Activated CD8-positive, alpha-beta memory T cell treated with anti-CD3 and anti-CD28 coated beads for 48 hours (primary cell): ENCODE measurements at places on chromosomes 7 and 10.
A peak's percentile ranks its signal among the peaks of the same experiment; 100 is the strongest.

DNA sequence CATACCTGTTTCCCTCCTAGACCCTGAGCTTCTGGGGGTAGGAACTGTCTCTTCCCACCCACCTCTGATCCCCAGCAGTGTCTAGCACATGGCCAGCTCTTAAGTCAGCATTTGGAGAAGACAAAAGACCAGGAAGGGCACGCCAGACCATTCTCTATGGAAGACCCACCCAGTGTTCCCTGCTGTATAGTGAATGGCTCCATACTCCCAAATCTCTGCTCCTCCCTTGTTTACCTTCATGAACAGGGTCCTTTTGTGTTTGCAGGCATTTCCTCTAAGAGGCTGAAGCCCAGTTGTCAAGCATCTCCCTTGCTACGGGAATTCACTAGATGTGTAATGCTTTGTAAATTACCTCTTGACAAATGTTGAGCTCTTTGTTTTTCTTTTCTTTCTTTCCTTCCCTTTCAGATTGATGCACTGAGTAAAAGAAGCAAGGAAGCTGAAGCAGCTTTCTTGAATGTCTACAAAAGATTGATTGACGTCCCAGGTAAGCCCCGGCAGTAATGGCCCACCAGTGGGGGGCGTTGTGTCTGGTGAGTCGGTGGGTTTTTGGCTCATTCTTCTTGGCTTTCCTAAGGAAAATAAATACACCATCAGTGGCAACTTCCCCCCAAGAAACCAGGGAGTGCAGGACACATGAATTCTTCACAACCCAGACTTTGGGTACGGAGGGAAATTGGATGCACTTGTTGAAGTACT is 216.6 kb upstream of the SH2B2 start:
- DNase-seq: no peak

GRCh38 chr7:73832806-73833205 is 2.0 kb downstream of the CLDN4 start:
- no peak for DNase-seq

- DNase-seq: no peak
Measured at GRCh38 chr7:28178599-28178998, 2.0 kb downstream of the JAZF1 start.

DNA sequence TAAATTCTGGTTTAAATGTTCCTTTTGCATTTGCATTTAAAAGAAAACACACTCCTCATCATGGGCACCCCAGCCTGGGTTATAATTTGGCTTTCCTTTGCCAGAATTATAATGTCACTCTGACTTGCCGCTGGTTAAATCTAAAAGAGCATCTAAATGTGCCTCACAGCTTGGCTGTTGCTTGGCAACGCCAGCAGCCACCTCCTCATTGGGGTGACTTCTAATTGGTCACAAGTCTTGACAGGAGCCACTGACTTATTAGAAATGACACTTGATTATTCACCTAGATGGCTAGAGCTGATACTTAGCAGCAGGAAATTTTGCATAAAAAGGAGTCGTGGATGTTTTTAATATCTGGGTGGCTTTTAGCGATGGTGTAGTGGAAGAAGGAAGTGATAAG is 114.3 kb downstream of the TBXAS1 start:
- DNase-seq: no peak

DNA sequence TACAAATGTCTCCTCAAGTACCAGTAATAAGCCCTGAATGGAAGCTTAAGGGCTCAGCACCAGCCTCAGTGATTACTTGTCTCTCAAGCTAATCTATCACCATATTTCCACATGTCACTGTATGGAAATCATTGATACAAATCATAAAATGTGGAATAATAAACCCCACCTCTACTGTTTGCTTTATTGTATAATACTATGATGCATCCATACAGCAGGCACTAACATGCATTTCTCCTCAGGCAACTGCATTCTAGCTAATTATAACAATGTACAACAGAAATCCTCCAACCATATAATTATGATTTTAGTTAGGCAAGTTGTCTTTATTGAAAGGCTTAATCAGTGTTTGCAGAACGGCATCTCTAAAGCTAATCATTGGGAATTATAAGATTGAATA is 26.2 kb downstream of the CRPPA start:
- no peak for DNase-seq

DNA sequence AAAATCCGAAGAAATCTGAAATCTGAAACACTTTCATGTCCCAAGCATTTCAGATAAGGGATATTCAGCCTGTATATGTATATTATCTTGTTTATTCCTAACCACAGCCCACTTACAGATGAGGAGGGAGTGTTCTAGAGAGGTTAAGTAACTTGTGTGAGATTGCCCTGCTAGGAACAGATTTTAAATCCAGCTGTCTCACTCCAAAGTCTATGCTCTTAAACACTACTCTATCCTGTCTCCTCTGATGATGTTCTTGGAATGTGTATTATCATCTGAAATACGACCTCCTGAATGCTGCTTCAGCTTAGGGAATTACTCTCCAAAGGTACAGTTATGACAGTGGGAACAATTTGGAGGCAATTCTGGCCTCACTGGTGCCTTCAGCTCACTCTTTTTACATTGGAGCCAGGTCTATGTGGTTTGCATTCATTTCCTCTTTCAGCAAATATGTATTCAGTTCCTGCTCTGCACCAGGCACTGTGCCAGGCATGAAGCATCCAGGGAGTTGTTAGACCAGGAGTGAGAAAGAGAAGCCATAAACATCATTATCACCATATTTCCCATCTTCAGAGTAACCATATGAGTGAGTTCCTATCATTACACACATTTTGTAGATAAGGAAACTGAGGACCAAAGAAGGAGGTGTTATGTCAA is 70.2 kb downstream of the NOC3L start:
- DNase-seq: no peak

DNA sequence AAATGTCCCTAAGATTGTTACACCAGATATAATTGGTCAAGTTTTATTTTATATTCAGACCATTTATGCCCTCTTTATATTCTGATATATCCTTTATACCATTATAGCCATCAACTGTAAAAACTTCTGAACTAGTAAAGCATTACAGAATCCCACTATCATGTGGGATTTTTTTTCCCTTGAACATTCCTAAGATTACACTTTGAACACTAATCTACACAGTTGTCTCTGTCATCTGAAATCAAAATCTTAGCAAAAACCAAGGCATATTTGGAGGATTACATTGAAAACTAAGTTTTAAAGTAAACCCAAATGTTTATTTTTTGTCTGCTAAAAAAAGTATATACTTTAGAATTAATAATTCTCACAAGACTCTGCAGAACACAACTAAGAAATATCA is 116.2 kb upstream of the GPR22 start:
- no peak for DNase-seq

GRCh38 chr7:42226354-42226941 is 10.6 kb downstream of the GLI3 start:
- no peak for DNase-seq

DNA sequence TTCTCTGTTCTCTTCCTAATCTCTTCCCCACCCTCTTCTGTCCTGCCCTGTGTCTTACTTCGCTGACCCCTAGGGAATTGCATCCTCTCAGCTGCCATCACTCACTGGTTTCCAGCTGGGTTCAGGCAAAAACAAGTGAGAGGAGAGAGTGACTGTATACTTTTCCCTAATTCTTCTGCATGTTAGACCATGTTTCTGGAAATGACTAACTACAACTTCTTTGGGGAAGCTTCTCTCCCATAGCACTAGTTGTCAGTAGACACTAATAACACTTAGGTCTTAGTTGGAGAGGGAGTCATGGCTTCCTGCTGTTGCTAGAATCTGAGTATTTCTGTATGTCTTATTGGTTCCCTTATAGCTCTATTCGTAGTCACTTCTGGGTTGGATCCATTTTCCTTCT is 299.0 kb upstream of the FZD1 start:
- DNase-seq: no peak

- DNase-seq: no peak
Measured at GRCh38 chr10:36248304-36248981, 606.3 kb upstream of the FZD8 start.

DNA sequence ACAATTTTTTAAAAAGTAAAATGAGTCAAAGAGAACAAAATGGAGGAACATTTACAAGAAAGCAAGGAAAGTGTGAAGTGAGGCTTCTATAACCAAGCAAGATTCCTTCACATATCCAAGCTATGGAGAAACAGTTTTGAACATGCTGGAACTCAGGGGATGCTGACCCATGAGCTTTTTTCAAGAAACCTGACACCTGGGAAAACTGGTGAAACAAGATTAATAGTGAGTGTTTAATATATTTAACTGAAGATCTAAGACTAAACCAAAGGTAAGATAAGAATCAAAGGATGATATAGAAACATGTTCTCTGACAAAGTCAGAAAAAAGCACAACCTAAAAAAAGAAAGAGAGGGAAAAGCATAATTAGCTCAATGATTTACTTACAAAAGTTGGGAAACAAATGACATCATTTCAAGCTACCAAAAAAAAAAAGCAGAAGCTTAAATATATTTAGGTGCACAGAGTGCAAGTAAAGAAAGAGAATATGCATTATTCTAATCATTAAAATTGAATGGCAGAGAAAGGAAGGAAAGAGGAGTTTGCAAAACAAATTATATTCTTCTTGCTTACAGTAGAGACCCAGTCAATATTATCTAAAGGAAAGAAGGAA is 24.9 kb downstream of the C7orf25 start:
- no peak for DNase-seq

GRCh38 chr7:101171442-101171837 is 6.1 kb upstream of the VGF start:
- no peak for DNase-seq

- DNase-seq: no peak
Measured at GRCh38 chr7:42123716-42124115, 113.3 kb downstream of the GLI3 start.

GRCh38 chr10:78518224-78518623 is 484.6 kb downstream of the RPS24 start:
- no peak for DNase-seq

GRCh38 chr7:16914771-16915170 is 33.0 kb upstream of the AGR3 start:
- DNase-seq: no peak

GRCh38 chr10:118596426-118597124 is 1.1 kb upstream of the PRLHR start:
- DNase-seq: no peak

DNA sequence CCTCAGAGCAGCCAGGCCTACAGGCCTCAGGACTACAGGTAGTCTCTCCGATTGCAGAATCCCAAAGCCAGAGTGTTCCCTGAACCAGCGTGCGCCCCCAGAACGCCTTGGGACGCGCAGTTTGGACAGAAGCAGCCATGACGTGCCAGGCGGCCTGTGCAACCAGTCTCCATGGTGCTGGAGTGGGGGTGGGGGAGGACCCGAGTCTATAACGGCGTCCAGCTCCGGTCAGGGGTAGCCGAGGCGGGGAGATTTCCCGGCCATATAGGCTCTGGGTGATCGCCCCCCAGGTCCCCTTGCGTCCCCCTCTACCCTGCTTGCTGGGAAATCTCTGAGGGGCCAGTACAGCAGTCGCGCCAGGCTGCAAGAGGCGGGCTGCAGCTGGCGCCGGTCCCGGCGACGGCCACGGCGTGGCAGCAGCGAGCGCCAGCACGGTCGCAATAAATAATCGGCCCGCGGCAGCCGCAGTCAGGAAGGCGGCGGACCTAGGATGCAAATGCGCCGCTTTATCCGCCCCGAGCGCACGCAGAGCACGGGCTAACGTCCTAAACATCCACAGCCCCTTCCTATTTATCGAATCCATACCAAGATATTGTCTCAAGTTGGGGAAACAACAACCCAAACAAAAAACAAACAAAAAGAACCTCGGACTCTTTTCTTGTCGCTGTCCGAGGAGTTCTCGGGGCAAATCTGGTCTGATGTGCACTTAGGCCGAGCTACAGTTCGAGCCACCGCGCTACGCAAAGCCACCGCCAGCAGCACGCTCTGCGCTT is 1.6 kb downstream of the HOXA3 start:
- DNase-seq: no peak

GRCh38 chr10:48545462-48546145 is 59.3 kb downstream of the ARHGAP22 start:
- no peak for DNase-seq

GRCh38 chr7:84044834-84045233 is 149.8 kb downstream of the SEMA3A start:
- no peak for DNase-seq

GRCh38 chr7:110210941-110211608 is 879.9 kb upstream of the LRRN3 start:
- DNase-seq: no peak

GRCh38 chr7:7434329-7434728 is 101.3 kb downstream of the COL28A1 start:
- no peak for DNase-seq

GRCh38 chr7:30659312-30659711 is 22.9 kb downstream of the CRHR2 start:
- no peak for DNase-seq

DNA sequence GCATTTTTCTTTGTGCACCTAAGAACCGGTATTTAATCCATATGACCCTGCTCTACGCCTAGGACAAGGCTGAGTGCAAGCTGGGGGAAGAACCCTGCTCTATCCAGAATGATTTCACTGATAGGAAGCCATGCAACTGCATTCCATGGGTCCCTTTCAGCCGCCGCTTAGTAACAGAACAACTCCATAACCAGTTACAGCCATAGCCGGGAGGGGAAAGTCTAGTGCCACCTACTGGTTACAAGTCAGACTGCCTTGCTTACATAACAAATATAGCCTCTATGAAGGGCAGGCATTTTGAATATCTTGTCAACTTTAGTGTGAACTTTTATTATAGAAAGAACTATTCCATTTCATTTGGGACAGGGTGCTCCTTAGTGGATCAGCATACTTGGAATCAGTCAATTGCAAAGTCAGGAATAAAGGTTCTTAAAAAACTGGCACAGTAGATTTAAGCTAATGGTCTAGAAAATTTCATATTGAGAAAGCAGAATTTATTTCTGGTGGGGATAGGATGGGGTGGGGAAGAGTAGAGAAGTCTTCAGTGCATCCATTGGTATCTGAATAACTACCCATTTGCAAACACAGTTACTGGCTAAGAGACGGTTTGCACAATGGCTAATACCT is 521.7 kb downstream of the ADRA2A start:
- DNase-seq: peak; percentile 10

DNA sequence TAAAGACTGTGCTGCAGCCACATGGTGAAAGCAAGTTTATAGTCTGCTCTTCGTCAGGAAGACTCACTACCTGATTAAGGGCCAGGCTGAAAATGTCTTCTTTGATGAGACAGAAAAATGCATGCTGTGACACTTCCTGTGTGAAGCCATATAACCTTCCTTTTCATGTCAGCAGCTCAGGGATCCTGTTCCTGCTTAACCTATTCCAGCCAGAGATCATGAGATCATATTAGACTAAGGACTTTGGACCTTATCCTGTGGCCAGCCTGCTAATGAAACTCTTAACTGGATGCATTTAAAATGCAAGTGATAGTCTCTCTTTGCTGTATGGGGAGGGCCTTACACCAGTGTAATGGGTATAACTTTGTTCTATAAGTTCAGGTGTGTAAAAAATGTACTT is 165.2 kb downstream of the PTEN start:
- DNase-seq: no peak

DNA sequence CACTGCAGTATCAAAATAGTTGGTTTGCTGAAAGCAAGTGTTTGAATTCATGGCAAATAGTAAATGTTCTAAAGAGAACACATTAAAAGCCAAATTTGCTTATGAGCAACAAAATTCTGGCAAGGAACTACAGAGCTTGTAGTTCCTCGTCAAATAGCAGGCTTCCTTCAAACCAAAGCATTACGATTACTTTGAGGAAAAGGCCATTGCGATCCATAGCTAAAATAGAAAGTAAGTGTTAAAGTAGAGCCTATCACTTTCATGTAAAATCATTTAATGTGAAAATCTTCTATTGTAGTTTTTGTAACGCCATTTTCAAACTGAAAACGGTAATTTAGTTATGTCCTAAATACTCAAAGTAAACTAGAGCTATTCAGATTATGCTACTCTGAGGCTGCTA is 20.1 kb downstream of the CACNA2D1 start:
- DNase-seq: no peak

- no peak for DNase-seq
Measured at GRCh38 chr10:93435621-93436397, 46.3 kb downstream of the MYOF start.
